Cortex of kidney (tissue), 1 donor: ENCODE measurements at places on chromosomes 3 and 15.

- DNase-seq: no peak
Measured at GRCh38 chr15:81885135-81885534, 160.7 kb downstream of the MEX3B start.

GRCh38 chr15:49383266-49383665, 39.8 kb upstream of the FGF7 start:
- DNase-seq: no peak

DNA sequence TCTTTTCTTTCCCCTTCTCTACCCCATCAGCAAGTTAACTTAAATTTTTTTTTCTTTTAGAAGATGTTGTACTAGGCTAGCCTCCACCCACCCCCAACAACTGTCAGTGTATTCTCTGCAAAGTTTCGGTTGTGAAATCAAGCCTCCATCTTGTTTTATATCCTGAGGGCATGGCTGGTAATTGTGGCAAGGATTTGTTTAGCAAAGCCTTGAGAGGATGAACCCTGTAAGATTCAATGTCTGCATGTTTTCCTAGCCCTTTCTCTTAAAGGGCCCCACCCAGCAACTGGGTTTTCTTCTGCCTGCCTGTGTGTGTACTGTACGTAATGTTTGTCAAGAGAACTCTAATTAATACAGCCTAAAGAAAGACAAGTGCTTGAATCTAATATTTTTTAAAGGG, 475.3 kb downstream of the FHIT start:
- no peak for DNase-seq

DNA sequence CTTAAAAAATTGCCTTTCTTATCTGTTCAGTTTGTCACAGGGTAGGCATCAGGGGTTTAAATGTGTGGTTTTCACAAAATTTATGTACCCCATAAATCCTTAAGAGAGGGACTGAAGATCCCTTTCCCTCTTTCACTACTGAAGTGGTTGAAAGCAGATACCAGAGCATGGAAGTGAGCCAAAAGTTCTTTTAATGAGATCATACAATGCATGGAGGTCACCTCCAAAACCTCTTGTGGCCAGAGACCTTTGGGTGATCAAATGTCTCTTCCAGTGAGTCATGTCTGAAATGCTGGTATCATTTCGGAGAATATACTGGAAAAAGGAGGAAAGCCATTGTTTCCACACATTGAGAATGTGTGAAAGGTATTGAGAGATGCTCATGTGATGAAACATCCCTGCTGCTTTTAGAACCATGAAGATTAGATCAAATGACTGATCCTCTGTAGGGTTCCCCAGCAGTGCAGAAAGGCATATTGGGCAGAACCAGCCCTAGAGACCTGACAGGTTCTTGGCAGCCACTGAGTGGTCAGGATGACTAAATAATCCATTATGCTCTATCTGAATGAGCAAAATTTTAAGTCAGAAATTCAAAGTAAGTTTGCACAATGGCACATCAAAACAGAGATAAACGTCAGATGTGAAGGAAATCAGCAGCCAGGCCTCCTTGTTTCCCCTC, 165.8 kb upstream of the SLC2A2 start:
- no peak for DNase-seq

DNA sequence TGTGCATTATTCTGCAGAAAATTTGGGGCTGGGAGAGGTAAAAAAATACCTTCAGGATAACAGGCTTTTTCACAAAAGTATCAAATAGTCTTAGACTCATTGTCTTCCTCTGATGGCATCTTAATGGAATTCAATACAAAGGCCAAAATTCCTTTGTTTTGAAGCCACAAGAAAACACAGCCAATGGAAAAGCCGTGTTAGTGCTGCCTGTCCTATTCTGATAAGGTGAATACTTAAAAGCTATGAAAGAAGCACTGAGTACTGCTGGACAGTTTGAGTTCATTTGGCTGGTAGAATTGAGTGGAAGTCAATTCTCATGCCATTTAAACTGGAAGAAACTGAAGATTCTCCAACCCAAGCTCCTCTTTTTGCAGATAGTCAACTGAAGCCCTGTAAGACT, 395.3 kb upstream of the TPRG1 start:
- no peak for DNase-seq

DNA sequence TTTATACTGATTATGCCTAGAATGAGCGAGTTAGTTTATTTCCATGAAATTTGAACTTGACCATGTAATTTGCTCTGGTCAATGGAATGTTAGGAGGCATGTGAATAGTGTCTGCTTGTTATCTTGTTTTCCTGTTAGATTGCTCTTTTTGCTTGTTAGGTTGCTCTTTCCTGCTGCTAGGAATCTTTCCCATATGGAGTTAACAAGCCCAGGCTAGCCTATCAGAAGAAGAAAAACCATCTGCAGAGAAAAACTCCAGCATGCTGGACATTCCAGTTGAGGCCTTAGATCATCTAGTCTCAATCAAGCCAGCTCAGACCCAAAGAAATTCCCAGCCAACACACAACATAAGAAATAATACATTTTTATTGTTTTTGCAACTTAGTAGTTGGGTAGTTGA, 470.2 kb upstream of the AGTR1 start:
- DNase-seq: no peak

DNA sequence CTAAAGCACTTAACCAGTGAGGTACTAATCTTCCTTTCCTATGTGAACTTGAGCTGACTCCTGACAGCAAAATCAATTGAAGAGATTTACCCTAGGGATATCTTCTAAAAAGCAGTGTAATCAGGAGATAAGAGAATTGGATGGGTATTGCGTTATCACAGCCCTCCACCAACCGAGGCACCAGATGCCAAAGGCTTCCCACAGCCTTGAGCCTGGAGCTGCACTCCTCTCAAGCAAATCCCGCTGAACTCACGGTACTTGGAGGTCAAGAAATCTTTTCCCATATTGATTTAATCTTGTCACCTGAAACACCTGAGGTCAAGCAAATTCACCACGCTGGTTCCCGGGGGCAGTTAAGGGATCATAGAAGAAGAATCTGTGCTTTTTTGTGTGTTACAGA, 346.8 kb downstream of the TBL1XR1 start:
- no peak for DNase-seq

- DNase-seq: no peak
Measured at GRCh38 chr15:68654786-68655560, 76.2 kb downstream of the CORO2B start.

GRCh38 chr3:158935846-158936245, 134.0 kb downstream of the MFSD1 start:
- DNase-seq: no peak

GRCh38 chr3:24242012-24242698, 252.5 kb downstream of the THRB start:
- no peak for DNase-seq

DNA sequence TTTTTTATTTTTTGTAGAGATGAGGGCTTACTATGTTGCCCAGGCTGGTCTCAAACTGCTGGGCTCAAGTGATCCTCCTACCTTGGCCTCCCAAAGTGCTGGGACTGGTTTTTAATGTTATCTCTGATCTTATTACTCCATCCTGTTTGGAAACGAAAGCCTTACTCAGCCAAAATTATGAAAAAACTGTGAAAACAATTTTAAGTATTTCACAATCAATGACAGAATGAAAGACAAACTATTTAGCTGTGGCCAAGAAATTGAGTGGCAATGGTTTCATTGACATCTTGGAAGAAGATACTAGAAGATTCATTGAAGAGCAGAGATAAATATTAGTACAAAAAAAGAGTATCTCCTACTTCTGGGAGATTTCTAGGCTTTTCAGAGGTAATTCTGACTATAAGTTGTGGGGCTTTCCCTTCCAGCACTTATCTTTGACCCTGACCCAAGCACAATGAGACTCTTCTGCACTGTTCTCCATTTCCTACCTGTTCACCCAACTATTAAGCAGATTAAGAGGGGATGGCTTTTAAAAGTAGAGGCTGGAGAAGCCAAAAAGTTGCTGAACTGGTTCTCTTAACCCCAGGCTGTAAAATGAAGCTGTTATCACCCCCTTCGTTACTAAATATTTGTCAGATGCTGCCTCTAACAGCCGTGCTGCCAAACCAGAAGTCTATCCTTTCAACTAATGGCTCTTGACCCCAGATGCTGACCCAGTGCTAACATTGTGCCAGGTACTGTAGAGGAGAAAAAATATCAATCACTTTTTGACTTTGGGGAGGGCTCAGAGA, 14.2 kb upstream of the SLC25A36 start:
- no peak for DNase-seq

DNA sequence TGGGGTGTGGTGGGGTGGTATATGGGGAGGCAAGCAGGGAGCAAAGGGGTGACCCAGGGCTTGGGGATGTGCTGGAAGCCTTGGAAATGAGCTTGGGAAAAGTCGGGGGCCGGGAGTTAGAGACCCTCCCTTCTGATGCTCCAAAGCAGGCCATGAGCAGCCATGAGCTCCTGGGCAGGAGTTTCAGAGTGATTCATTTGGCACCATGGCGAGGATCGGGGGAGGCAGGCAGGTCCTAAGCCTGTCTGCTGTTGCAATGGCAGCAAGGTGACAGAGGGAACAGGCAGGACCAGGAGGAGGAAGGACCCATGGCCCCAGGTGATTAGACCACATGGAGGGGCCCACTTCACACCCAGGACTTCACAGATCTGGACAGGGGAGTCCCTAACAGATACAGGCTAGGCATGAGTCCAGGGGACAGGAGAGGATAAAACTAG, 21.3 kb downstream of the RGMA start:
- DNase-seq: no peak

GRCh38 chr15:58392141-58392540, 39.6 kb upstream of the LIPC start:
- no peak for DNase-seq

GRCh38 chr3:58191361-58191991, 19.3 kb downstream of the DNASE1L3 start:
- no peak for DNase-seq

DNA sequence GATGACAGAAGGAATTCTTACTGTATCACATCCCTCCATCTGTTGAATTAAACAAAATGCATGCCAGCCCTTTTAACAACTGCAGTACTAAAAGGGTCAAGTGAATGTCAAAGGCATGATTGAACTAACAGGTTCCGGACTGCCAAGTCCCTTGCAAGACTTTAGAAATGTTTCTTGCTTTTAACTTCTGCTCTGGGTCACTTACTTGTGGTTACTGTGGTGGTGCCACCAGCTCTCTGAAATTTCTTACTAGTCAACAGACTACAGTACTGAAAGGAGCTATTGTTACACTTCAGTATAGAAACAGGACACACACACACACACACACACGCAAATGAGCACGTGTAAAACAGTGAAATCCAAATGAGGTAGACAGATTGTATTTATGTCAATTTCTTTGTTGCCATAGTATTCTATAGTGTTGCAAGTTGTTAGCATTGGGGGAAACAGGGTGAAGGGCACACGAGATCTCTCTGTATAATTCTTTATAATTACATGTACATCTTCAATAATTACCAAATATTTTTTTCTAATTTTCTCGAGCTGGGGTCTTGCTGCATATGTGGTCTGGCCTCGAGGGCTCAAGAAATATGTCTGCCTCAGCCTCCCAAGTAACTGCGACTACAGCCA, 79.9 kb upstream of the SLC25A26 start:
- DNase-seq: no peak

GRCh38 chr3:38964646-38965045, 87.1 kb downstream of the SCN11A start:
- no peak for DNase-seq

DNA sequence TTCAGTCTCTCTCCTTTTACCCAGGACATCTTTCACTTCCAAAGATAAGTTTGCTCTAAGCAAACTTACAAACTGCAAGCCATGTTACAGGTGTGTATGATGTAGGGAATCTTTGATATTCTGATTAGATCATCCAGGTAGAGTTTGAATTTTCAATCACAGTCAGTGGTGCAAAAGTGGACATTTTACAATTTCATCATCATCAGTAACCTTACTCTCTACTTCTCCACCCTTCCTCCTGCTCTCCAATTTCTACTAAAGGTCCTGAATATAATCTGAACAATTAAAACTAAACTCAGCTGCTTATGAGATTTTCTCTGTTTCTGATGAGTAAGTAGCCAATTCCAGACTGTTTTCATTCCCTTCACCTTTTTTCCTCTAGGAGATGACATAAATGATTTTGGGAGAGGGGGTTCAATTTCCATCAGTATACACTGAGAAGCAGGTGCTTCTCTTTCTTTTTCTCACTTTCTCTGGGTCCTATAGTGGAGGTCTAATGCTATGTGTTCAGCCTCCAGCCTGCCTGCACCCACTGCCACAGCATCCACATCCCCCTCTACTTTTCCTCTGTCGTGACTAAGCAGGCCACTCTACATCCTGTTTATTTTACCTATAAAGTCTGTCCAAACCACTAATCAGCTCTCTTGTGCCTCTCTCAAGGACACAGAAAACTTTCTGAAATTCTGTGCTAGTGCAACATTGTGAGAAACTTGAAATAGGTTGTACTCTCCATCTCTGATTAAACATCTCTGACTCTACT, 27.6 kb downstream of the SUCNR1 start:
- no peak for DNase-seq

GRCh38 chr3:168002786-168003368, 92.8 kb downstream of the GOLIM4 start:
- no peak for DNase-seq

GRCh38 chr3:15657016-15657415, 55.5 kb downstream of the BTD start:
- no peak for DNase-seq

GRCh38 chr3:45864760-45865519, 21.4 kb upstream of the CCR9 start:
- DNase-seq: no peak

GRCh38 chr15:77068633-77069032, 2.3 kb downstream of the TSPAN3 start:
- DNase-seq: no peak

- no peak for DNase-seq
Measured at GRCh38 chr15:77853008-77853328, 220.3 kb upstream of the LINGO1 start.

GRCh38 chr3:98540346-98540745, 8.6 kb downstream of the GPR15 start:
- DNase-seq: no peak

DNA sequence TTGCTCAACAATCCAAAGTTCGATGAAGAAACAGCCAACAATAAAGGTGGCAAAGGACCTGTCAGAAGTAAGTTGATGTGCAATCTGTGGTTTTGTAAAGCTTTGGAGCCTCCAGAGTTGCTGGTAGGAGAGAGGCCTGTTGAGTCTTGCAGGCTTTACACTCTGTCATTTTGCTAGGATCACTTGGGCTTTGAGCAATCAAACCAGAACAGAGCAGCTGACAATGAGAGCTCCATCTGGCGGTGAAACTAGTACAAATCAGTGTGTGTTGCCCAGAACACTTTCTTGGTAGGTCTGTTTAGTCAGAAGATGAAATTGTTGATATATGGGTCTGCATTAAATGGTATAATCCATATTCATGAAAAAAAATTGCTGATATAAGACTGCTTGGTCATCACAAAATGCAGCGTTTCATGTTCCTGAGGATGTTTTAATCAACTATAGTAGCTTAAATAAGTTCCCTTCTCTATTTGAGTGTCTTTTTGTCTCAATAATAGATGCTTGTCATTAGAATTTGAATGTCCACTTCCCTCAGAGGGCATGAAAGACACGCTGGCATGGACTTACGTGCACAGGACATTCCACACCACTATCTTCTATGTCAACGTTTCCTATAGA, 25.7 kb downstream of the TMOD2 start:
- DNase-seq: no peak

- no peak for DNase-seq
Measured at GRCh38 chr3:145259166-145259880, 901.7 kb downstream of the PLOD2 start.
